ENCODE measurements at places on chromosomes 7 and 10.

GRCh38 chr10:100469756-100470155, 6.9 kb downstream of the WNT8B start:
- no peak for DNase-seq

GRCh38 chr7:148419856-148420832, 170.4 kb upstream of the C7orf33 start:
- no peak for DNase-seq

DNA sequence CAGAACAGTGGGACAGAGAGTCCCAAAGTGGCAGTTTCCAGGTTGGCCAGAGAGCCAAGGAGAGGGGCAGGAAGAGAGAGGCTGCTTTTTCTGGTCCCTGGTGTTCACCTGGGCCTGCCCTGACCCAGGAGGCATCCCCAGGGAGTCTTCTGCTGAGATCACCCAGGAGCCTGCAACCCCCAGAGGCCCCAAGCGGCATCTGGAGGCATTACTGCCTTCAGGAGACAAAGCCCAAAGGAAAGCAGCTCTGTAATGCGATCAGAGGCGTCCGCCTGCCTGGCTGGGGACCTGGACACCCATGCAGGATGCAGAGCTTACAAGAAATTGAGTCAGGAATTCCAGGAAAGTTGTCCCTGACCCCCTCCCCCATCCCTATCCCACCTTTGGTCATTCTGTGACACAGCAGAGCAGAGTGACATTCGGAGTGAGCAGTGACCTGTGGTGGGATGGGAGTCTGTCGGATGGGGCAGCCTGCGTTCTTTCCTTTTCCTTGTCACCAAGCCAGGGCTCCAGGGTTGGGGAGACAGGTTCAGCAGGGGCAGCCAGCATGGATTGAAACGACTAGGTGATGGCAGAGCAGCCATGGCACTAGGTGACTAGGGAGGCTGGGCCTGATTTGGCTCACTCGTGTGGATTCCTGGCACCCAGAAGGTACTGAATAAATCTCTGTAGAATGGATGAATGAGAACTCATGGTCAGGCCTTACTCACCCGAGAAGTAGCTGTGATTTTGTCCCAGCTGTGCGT, 10.4 kb downstream of the UNC5B start:
- no peak for DNase-seq

DNA sequence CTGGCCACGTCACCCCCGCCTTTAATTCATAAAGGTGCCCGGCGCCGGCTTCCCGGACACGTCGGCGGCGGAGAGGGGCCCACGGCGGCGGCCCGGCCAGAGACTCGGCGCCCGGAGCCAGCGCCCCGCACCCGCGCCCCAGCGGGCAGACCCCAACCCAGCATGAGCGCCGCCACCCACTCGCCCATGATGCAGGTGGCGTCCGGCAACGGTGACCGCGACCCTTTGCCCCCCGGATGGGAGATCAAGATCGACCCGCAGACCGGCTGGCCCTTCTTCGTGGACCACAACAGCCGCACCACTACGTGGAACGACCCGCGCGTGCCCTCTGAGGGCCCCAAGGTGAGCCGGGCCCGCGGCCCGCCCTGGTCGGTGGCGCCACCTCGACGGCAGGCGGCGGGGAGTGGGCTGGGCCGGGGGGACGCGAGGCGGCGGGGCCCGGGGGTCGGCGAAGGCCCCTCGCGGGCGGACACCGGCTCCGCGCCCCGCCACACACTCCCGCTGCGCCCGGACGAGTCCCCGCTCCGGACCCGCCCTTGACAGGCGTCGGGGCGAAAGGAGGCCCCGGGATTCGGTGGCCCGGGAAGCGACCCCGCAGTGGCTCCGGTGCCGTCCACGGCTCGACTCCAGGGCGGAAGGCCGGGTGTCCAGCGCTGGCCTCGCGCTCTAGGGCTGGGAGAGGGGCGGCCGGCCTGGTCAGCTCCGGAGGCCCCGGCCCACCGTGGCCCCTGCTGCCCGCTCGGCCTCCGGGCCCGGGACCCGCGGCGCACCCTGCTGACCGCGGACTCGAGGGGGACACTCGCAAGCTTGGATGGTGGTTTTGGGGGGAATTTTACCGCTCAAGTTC, 557 bp downstream of the BAG3 start:
- no peak for DNase-seq

DNA sequence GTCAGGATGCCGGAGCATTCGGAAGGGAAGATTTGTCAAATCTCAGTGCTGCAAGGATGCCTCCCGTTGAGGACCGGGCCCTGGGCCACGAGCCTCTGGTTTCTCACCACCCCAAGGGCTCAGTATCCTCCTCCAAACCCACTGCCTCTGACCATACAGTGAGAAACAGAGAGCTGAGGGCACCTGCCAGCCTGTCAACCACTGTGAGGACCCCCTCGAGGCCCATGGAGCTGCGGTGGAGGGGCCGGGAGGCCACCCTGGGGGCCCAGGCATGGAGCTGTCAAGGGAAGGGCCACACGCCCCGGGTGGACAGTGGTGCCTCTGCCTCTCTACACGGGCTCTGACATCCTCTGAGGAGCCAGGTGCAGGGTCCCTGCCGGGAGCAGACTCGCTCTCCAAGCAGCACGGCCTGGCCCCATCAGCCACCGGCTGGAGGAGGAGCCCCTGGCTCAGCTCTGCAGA, 248.0 kb upstream of the TCERG1L start:
- no peak for DNase-seq
